ENCODE measurements at places on chromosomes 4 and X.
A peak's percentile ranks its signal among the peaks of the same experiment; 100 is the strongest.

DNA sequence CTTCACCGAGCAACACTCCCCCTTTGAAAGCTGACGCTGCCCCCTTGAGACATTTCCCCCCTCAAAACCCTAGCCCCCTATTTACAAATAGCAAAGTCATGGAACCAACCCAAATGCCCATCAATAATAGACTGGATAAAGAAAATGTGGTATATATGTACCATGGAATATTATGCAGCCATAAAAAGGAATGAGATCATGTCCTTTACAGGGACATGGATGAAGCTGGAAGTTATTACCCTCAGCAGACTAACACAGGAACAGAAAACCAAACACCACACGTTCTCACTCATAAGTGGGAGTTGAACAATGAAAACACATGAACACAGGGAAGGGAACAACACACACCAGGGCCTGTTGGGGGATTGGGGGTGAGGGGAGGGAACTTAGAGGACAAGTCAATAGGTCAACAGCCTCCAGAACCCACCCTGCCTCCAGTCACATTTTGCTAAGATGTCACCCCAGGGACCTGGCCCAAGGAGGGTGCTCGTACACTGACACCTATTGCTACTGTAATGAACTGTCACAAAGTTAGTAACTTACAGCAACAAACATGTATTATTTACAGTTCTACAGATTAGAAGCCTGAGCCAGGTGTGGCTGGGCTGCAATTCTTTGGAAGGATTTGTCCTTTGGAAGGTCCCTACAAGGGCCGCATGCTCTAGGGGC, 20.6 kb downstream of the SCD5 start:
- no peak for DNase-seq

GRCh38 chr4:8270912-8271815, 1.6 kb downstream of the HTRA3 start:
- peak; percentile 43 for DNase-seq

- DNase-seq = peak; percentile 3
These were observed 87.8 kb downstream of the SH3KBP1 start for GRCh38 chrX:19799319-19800182.

- DNase-seq = no peak
These were observed 20.6 kb downstream of the AP1S2 start for GRCh38 chrX:15834053-15834452.

- peak; percentile 78 for DNase-seq
These were observed 18.6 kb downstream of the CLCN4 start for GRCh38 chrX:10175319-10175871.

GRCh38 chr4:80963051-80963450, 67.5 kb upstream of the BMP3 start:
- peak; percentile 1 for DNase-seq

GRCh38 chr4:94974773-94975172, 217.0 kb downstream of the BMPR1B start:
- peak; percentile 34 for DNase-seq

- peak; percentile 0 for DNase-seq
These were observed 64.6 kb downstream of the KDM5C start for GRCh38 chrX:53160297-53160983.

DNA sequence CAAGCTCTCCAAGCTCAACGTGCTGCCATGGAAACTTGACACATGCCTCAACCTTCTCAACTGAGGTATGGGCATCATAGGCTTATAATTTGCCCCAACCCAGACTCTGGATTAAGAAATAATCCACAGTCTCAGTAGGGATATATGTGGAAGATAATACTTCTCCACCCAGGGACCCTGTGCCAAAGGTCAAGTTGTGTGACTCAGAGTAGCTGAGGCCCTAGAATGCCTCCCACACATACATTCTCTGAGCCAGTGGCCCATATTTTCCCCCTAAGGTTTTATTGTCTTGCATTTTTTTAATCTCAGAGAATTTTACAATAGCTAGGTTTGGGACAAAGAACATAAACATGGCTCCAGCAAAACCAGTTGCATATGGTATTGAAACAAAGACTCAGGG, 283.1 kb downstream of the IDS start:
- no peak for DNase-seq

DNA sequence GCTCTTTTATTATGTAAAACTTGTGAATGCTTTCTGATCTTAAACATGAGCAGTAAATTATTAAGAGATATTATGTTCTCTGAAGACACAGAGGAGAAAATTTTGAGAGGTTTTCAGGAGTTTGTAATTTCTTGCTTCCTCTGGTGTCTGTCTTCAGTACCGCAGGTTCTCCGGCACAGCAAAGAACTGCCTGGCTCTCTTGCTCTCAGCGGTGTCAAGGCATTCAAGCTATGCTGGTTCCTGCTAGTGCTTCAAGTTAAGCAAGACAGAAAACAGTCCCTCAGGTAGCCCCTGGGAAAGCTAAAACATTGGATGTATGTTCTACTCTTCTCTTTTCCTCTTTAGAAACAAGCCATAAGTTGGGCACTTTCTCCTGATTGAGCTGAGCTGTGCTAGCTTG, 120.2 kb upstream of the CENPE start:
- no peak for DNase-seq

- DNase-seq = no peak
These were observed 31.4 kb upstream of the NFKB1 start for GRCh38 chr4:102469806-102470205.

DNA sequence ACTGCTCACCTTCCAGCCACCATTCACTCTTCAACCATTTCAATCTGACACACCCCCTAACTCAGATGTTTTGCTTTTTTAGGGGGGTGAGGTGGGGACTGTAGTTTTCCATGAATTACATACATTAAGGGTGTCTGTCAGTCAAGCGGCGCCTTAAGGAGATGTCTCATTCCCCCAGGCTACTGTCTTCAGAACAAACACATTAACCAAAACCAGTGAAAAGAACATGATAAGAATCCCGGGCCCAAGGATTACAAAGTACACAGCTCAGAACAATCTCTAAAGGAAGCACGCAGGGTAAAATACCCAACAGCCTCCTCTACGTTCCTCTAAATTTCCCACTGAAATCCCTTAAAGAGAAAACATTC, 62.5 kb upstream of the IRF2 start:
- DNase-seq = no peak

DNA sequence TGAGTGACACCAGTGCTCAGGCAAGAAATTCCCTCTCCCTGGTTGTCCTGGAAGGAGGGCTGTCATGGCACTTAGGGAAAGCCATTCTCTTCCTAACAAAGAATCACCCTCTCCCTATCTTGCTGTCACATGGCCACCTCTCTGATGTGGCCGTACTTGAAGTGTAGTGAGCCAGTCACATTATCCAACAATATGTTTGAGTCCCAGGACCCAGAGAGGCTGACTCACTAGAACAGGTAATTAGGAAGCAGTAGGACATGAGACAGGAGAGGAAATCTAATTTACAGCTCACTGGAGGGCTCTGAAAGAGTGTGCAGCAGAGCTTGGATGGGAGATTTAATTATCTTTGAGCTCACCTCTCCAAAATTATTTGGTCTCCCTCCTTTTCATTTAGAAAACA, 299.1 kb downstream of the ARHGAP24 start:
- DNase-seq = no peak

DNA sequence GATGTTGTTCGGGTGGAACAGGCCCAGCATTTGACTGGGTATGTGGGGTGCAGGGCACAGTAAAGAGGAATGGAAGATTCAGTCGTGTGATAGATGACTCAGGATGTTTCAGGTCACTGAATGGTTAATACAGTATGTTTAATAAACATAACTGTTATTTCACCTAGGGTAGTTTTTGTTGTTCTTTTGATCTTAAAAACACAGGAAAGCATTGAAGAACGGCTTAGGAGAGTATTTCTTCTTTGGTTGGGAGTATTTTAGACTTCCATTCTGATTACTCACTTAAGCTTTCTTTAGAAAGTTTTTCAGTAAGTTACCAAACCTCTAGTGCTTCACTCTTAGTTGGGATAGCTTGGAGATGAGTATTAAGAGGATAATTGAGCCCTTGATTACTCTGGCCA, 62.3 kb downstream of the STAG2 start:
- DNase-seq = no peak
